Right renal pelvis (tissue), 4 donors: ENCODE measurements at places on chromosomes 12 and 14.

DNA sequence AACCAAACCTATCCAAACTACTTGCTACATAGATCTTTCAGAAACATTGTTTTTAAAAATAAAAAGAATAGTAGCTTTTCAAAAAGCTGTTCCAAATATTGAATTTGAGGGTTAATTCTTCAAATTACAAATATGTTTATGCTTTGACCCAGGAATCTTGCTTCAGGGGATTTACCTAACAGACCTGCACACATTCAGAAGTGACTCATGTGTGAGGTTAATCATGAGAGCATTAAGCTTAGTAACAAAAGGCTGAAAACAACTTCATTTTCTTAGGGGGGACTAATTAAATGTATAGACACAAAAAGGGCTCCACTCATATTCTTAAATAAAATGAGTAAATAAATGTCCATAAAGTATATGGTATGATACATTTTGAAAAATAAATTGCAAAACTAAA lies 672.4 kb upstream of the FLRT2 start:
- no peak for DNase-seq

GRCh38 chr12:52839436-52840105 lies 5.5 kb upstream of the KRT79 start:
- DNase-seq = no peak

GRCh38 chr12:118183711-118184110 lies 47.8 kb downstream of the PEBP1 start:
- no peak for DNase-seq

- DNase-seq = no peak
Measured at GRCh38 chr12:94930772-94931171, 72.7 kb downstream of the NDUFA12 start.

DNA sequence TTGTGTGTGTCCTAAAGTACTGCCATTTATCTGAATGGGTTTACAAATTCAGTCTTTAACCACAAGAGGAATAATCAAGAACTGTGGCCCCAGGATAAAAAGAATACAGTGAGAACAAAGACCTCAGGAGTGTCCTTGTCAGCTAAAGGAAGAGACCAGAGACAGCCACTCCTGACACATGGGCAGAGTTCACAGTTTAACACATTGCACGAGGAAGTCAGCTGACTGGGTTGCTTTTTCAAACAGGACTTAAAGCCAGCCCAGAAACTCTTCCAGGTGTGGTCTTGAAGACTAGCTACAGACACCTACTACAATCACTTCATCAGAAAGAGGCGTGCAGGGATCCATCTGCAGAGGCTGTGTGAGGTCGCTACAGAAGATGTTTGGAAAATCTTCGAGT lies 42.8 kb downstream of the GNS start:
- no peak for DNase-seq

DNA sequence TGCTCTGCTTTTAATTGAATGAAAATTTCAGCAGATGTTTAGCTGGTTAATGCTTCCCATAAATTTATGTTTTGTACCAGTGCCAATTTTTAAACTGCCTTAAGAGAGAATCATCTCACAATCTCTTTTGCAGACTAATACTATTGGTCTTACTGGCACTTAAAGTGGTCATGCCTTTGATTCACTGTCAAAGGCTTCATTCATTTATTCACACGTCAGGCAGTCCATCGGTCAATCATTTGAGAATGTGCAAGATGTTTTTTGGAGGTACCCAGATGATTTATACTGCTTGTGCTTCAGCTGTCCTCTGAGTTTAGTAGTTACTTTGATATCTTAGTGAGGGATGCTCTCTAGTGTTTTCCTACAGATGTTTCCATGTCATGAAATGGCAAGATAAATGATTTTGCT lies 83.4 kb downstream of the NAV3 start:
- no peak for DNase-seq

DNA sequence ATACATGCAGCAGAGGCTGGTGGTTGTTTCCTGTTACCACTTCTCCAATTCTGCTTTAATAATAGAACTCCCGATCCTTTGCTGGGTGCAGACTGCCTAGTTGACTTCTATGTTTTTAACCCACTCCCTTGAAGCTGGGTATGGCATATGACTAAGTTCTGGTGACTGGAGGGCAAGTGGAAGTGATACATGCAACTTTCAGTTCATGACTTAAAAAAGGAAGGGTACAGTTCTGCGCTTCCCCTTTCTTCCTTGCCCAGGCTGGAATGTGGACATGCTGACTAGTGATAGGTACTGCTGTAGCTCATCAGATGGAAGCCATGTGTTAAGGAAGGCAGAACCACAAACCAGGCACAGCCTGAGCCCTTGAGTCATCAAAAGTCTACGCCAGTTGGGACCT lies 2.4 kb upstream of the A2M start:
- DNase-seq = no peak

- DNase-seq = no peak
Measured at GRCh38 chr12:132162508-132163031, 18.3 kb downstream of the NOC4L start.

DNA sequence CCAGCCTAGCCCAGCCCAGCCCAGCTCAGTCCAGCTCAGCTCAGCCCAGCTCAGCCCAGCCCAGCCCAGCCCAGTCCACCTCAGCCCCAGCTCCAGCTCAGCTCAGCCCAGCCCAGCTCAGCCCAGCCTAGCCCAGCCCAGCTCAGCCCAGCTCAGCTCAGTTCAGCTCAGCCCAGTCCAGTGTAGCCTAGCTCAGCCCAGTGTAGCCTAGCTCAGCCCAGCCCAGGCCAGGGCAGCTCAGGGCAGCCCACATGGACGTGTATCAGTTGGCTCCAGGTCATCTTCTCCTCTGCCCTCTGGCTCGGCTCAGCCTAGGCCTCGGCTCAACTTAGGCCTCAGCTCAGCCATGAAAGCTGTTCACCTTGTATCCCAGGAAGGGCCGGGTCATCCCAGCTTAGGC lies 64.7 kb downstream of the TMEM121 start:
- no peak for DNase-seq

DNA sequence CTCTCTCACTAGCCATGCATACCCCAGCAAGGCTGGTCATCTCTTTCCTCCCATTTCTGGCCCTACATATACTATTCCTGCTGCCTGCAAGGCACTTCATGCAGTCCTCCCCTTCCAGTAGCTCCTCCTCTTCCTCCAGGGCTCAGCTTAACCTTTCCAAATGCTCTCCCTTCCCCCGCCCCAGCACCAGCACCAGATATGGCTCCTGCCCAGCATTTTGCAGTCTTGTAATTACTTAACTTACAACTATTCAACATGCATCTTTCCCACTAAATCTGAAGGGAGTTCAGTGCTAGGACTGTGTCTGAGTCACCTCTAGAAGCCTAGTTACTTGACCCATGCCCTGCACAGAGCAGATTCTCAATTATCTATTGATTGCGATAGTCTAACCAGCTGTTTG lies 1.8 kb upstream of the FBXO21 start:
- DNase-seq = no peak

- no peak for DNase-seq
Measured at GRCh38 chr12:90959032-90959431, 4.1 kb upstream of the CCER1 start.

- no peak for DNase-seq
Measured at GRCh38 chr14:104968541-104969401, 9.4 kb downstream of the AHNAK2 start.

DNA sequence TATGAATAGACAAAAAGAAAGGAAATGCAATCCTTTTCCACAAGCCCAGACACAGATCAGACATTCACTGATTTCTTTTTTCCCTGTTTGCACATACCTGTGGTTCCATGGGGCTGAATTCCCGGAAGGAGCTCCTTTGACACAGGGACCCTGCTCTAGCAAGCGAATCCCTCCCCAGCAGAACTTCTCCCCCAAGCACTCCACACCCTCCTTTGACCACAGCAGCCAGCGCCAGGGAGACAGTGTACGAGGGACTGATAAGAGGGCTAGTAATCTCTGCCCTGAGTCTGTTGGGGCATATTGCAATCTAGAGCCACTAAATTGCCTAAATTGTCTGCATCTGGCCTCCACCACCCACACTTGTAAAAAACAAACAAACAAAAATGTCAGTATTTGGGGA lies 83.4 kb upstream of the NTF3 start:
- DNase-seq = no peak

DNA sequence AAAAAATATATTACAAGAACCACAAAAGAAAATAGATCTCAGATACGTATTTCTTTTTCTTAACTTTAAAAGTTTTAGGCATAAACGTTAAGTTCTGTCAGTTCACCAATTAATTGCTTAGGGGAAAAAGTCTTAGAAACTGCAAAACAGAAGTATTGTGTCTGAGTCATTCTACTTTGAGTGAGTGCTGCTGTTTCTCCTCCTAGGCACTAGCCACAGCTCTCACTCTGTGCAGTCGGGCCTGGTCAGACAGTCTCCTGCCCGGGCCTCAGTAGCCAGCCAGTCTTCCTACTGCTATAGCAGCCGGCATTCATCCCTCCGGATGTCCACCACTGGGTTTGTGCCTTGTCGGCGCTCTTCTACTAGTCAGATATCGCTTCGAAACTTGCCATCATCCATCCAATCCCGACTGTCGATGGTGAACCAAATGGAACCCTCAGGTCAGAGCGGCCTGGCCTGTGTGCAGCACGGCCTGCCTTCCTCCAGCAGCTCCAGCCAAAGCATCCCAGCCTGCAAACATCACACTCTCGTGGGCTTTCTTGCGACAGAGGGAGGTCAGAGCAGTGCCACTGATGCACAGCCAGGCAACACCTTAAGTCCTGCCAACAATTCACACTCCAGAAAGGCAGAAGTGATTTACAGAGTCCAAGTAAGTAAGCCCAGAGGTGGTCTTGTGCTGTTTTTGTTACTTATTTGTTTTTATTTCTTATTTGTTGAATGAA lies 201.3 kb downstream of the PCNX1 start:
- DNase-seq = no peak

DNA sequence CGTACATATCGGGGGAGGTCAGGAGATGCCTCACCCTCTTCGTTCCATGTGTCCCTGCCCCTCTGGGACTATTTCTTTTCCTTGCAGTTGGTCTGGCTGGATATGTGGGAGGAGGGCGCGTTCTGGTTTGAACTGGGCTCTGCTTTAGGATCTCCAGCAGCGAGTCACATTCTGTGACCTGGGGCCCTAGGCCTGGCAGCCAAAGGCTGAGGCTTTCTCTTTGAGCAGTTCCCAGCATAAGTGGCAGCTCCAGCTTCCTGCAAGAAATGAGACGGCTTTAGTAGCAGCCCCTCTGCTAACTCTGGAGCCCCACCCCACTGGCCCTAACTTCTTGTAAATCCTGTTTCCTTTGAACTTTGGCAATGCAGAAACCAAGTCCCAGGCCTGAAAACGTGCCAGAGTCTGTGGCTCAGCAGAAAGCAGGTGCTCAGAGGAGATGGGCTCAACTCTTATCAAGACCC lies 274.8 kb downstream of the DPF3 start:
- DNase-seq = no peak

- DNase-seq = peak; percentile 70
Measured at GRCh38 chr12:89708565-89709156, at the start of gene ATP2B1. ATP2B1 (minus strand) TSS chr12:89708838; CDS start chr12:89655886, 52,952 bp downstream.

GRCh38 chr12:108730365-108731104 lies 783 bp downstream of the CORO1C start:
- DNase-seq = no peak

DNA sequence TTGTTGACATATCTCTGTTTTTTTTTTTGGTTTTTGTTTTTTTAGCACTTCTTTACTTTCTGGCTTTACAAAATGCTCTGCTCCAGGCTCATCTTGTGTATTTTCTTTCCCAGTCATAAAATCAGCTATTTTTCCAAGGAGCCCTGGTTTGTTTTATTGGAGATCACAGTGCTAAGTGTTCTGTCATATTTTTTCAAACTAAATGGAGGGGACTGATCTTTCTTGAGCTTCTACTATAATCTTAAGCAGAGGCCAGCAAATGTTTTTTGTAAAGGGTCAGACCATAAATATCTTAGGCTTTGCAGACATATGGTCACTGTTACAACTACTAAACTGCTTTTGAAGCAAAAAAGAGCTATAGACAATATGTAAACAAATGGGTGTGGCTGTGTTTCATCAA lies 30.6 kb upstream of the LIN7A start:
- no peak for DNase-seq

DNA sequence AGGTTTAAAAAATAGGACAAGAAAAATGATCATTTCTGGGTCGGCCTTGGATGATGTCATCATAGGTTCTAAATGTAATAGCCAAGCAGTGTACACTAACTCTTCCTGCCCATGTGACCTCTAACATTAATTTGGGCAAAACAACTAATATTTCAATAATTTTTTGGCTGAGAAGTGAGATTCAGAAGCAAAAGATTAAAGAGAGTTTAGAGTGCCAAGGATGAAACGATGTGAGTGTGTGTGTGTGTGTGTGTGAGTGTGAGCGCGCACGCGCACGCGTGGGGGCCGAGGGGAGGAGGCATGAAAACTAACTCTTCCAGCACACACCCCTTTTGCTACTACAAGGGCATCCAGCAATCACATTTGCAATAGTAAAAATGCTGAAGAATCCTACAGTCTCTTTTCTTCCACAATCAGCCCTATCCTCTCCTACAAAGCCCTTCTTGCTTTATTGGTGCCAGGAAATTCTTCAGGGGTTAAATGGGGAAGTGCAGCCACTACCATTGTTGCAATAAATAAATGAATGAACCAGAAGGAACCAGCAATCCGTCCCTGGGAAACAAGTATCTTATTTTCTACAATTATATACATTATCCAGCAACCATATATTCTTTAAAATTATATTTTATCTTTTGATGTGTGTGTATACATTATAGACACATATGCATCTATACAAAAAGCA lies 52.9 kb downstream of the PEBP1 start:
- DNase-seq = no peak

GRCh38 chr12:42056130-42056529 lies 88.5 kb downstream of the GXYLT1 start:
- DNase-seq = no peak

DNA sequence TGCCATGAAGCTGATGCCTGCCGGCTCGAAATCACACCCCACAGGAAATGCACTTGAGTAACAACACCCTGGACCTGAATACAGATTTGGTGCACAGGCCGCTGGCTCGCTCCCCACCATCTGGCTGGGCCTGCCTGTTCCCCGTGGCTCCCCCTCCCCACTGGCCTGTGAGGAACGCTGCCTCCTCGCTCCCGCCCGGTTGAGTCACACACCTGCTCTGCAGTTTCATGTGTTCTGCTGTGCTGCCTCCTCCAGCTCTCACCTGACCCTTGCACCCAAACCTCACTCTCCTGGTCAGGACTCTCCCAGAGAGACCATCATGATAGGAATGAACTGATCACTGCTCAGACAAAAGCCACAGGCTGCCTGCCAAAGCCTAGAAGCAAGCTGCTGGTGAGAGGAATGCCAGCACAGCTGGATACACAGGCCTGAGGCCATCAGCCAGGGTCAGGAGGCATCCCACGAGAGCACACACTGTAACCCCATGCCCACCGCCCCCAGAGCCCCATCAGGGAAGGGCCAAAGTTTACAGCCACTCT lies 3.8 kb upstream of the SIVA1 start:
- DNase-seq = no peak

DNA sequence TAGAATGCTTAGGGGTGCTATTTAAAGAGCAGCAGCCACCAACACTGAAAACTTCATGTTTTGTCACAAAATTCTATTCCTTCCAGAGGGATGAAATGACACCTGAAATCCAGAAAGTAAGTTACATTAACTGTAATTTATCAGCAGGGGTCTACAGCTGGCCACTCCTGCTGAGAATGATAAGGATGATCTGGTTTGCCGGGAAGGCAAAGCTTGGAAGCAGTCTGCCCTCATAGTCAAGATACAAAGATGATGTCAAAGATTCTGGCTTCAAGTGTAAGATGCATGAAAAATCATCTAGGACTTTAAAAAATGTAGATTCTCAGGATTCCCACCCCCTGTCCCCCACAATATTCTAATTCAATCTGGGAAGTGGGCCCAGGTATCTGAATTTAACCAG lies 58.4 kb downstream of the DCAF5 start:
- DNase-seq = no peak

- DNase-seq = no peak
Measured at GRCh38 chr14:68756000-68756481, 36.8 kb downstream of the ZFP36L1 start.

GRCh38 chr12:54398995-54399793 lies 14.7 kb upstream of the ZNF385A start:
- peak; percentile 70 for DNase-seq
